Stimulated activated CD8-positive, alpha-beta memory T cell treated with anti-CD3 and anti-CD28 coated beads, Interleukin-2, amount 100 ng/mL, for 1 hour (primary cell): ENCODE measurements at places on chromosomes 13 and 19.

DNA sequence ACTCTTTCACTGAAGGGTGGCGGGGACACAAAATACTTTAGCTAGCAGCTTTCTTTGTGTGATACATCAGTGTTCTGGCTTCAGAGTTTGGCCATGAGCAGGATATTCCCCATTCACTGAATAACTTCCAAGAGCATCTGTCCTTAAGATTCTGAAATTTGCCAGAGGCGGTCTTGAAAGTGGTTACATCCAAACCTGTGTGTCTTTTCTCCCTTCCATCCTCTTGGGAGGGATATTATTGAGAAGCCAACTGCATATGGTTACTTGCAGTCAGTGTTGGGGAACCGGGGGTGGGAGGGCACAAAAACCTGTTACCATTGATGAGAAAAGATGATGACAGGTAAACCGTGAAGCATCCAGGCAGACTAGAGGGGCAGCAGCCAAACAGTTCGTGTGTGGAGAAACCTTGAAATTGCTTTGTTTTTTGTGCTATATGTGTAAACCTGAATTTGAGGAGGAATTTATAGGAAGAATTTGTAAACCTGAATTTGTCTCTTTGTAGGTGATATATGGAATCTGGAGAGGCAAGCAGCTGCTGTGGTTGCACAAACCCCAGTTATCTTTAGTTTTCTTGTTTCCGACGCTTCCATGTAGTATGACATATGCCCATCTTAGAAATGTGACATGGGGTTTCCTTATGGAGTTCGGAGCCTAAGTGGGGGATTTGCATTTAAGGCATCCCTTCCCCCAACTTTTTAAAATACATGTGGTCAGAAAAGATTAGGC, 104.8 kb downstream of the WDFY2 start:
- DNase-seq, result no peak

DNA sequence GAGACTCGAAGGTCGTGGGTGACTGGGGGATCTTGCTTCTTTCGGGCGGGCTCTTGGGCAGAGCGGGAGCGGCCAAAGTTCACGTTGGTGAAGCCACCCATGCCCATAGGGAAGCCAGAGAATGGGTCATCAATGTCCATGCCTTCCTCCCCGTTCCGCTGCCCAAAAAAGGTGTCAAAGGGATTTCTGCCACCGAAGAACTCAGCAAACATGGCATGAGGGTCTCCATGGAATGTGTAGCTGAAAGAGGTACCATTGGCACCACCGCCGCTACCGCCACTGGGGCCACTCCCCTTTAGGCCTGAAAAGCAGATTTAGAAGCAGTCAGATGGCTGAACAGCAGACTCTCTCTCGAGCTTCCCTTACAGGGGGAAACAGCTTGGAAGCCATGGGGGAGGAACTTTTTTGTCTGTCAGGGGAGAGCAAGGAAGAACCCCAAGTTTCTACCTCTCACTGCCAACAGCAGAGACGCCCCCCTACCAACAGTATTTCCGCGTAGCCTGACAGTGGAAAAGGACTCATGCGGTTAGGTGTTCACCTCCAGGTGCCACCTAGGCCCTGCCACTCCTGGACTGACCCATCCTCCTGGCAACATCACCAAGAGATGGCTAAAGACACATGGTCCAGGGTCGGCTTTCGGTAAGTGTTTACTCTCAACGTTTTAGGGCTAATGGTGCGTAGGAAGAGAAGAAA, 1.3 kb downstream of the DNAJB1 start:
- DNase-seq, result no peak

DNA sequence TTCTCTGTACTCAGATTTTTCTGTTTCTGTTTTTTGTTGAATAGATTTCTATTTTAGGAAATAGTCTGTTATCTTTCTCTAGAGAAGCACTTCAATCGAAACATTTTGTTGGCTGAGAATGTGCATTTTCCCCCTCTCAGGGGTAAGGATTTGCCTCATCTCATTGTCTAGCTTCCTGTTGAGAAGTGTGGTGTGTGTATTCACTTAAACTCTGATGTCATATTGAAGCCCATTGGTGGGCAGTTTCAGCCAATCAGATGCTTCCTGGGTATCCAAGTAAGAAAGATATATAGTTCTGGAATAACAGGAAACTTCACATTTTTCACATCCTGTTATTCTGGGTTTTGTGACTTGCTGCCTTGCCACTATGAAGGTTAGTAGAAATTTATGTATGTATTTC, 87.6 kb downstream of the ARHGEF7 start:
- no peak for DNase-seq

- no peak for DNase-seq
Measured at GRCh38 chr19:54248016-54248601, 5.5 kb upstream of the LILRA6 start.

GRCh38 chr13:111282425-111282824, 38.0 kb upstream of the TEX29 start:
- DNase-seq, result no peak

- DNase-seq, result no peak
Measured at GRCh38 chr13:84077271-84077670, 195.0 kb upstream of the SLITRK1 start.

- DNase-seq, result no peak
Measured at GRCh38 chr13:34894756-34895155, 47.3 kb upstream of the NBEA start.

- no peak for DNase-seq
Measured at GRCh38 chr13:43085545-43085944, 62.2 kb downstream of the DNAJC15 start.

DNA sequence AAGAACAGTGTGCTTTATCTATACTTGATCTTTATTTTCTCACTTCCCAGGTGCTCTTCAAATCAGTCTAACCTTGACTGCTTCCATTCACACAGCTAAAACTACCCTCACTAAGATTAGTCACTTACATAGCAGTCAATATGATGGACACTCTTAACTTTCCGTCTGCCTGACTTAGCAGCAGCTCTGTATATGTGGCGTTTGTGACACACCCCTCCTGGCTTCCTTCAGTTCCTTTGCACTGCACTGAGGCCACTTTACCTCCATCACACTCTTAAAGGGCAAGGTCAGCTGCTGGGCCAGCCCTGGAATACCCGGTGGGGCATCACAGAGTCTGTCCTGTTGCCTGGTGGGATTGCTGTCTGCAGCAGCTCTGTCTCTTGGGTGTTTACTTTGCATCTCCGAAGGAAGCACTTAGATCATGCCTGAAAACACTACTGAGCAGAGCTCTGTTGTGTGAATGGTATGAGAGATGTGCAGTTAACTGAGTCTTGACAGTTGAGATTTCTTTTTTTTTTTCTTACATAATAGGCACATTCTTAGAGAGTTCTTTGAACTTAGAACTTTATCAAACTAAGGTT, 35.6 kb upstream of the IL17D start:
- no peak for DNase-seq
